CD4-positive, alpha-beta T cell treated with Interferon gamma for 1 hour (primary cell): ENCODE measurements at places on chromosomes 11 and 22.

DNA sequence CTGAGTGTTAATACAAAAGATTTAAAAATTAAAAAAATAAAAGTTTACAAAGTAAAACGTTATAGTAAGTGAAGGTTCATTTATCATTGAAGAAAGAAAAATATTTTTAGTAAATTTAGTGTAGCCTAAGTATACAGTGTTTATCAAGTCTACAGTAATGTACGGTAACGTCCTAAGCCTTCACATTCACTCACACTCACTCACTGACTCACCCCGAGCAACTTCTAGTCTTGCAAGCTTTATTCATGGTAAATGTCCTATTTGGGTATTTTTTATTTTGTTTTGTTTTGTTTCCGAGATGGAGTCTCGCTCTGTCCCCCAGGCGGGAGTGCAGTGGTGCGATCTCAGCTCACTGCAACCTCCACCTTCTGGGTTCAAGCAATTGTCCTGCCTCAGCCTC, 8.8 kb downstream of the CASTOR1 start:
- DNase-seq, result no peak

DNA sequence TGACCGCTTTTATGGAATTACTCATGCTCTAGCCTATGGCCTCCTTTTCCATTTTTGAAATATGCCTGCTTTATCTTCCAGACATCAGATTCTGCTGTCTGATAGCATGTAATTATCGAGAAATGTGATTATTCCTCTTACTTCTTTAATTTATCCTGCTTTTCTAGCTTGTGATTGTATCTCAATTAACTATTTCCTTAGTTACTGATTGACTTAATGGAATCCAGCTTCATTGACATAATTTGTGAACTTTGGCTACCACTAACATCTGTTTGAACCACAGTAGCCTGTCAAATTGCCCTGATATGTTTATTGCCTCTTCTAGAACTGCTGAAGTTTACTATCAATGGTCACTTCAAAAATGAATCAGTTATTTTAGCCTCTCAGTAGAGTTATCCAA, 25.5 kb upstream of the PDE3B start:
- no peak for DNase-seq

GRCh38 chr11:78533399-78533798, 41.3 kb downstream of the NARS2 start:
- no peak for DNase-seq

GRCh38 chr22:23123804-23124254, 18.0 kb downstream of the RSPH14 start:
- DNase-seq, result no peak

DNA sequence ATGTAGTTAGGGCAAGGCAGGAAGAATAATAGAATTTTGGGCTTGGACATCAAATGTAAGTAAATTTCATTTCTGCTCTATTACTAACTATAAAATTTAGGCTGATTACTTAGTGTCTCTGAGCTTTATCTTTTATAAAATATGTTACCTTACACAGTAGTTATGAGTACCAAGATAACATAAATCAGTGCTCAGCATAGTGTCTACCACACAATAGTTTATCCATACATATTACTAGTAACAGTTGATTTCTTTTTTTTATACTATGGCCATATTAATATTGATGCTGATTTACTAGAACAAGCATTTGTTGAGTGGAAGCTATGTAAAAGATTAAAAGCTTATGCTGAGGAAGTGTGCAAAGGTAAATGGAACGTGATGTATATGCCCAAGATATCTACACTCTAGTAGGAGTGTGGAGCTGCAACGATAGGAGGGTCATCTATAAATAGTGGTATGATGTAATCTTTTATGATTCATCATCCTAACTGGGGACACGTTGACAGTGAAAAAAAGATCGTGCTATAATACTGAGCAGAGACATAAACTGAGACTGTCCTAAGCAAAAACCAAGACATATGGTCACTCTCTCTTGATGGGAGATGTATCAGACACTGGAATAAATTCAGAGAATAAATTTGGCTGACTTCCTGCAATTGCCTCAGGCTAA, 8.7 kb upstream of the SLC5A12 start:
- DNase-seq, result no peak

DNA sequence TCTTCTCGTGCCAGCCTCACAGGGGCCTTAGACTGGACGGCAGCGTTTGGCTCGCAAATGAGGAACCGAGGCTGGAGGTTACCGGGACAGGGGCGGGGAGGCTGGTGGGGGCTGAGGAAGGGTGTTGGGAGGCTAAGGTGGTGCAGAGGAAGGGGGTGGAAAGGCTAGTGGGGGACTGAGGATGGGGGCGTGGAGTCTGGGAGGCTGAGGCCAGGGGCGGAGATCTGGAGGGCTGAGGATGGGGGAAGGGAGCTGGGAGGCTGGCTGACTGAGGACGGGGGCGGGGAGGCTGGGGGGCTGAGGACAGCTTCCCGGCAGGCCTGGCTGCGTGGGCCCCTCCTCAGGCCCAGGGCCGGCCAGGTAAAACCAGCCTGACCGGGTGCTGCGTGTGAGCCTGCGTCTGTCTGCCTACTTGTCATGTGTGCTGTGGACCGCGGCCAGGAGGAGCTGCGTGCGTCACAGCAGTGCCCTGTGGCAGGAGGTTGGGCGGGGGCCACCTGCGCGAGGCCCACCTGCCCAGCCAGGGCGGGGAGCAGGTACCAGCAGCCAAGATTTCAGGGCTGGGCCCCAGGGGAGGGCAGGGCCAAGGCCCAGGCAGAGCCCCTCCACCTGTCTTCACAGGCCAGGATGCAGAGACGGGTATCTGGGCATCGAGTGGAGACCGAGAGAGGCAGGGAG, 9.4 kb upstream of the PIM3 start:
- DNase-seq, result no peak
